AG04450 (cell line): ENCODE measurements at places on chromosomes 6 and 20.

GRCh38 chr6:126030045-126030444 lies 43.7 kb downstream of the TRMT11 start:
- DNase-seq, result peak; percentile 8

- no peak for DNase-seq
Measured at GRCh38 chr20:32562495-32562911, 22.6 kb downstream of the NOL4L start.

DNA sequence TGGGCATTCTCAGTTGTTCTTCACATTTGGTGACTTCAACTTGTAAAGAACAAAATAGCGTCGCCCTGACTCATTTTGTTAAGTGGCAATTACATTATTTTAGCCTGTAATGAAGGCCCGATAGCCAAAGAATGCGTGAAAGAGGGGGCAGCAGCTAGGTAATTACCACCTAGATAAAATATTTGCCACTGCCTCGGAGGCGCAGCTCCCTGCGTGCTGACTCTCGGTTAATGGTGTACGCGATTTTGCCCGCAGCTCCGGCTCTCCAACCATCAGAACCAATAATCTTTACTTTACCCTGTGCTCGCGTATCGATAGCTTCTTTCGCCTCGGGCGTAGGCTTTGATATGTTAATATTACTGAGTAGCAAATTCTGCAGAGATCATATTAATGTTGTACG lies 8.7 kb downstream of the TFAP2D start:
- DNase-seq, result no peak

GRCh38 chr6:64238071-64238470 lies 602.5 kb downstream of the PHF3 start:
- DNase-seq, result no peak

DNA sequence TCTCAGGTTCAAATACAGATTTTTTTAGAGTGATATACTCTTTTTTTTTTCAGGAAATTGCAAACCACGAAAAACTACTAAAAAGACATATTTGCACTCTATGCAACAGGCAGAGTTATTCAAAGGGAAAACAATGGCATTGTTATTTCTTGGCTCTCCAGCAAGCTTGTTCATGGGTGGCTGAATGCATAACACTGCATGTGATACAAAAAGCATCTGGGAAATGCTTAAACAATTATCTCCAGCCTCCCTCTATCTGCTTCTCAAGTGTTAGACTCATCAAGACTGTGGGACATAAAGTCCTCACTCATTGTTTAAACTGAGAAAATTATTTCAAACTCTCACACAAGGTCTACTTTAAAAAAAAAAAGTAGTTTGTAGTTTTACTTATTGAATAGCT lies 7.3 kb upstream of the COL12A1 start:
- no peak for DNase-seq

GRCh38 chr20:6925744-6926278 lies 158.3 kb downstream of the BMP2 start:
- no peak for DNase-seq

DNA sequence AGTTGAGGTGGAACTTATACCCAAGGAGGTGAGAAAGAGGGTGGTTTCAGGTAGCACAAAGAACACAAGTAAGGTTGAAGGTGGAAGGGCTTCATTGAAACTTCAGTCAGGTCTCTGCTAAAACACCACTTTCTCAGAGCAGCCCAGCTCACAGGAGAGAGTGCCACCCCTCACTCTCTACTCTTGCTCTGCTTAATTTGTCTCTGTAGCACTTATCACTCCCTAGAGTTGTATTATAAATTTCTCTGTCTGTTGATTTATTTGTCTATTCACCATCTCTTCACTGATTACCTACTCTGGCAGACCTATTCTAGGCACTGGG lies 353.8 kb upstream of the CNR1 start:
- DNase-seq, result no peak

GRCh38 chr6:90835596-90836212 lies 248.8 kb upstream of the MAP3K7 start:
- no peak for DNase-seq

DNA sequence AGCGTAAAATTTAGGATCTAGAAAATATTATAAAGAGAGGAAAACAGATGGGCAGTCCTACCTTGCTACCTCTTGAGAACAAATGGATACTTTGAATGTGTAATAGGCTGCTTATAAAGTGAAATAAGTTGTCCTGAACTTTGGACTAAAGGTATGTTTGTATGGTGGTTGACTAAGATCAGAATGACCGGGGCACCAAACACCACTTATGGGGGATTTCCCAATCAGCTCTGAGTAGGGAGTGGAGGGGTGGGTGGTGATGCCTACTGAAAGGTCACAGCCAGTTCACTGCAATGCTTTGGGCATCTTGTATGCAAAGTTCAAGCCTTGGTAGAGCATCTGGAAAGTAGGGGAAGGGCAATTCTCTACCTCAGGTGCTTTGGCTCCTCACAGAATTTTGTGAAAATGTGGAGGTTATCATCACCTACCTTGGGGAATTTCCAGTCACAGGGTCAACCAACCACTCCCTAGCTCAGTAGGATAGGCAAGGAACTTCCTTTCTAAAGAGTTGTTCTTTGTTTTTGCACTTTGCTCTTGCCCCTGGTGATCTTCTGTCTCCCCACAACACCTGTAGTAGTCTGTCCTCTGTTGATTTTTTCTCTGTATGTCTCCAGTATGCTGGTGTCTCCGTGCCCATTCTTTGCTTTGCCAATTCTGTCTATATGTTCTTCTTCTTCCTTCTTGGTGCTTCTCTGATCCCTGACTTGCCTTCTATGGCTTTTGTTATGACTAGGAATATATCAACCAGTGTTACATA lies at the start of gene TRIM31:
TSS of gene TRIM31 (minus strand) at position 88 of the 757 bp plus-strand sequence. CDS start 285 bp downstream, outside the sequence.
- no peak for DNase-seq

DNA sequence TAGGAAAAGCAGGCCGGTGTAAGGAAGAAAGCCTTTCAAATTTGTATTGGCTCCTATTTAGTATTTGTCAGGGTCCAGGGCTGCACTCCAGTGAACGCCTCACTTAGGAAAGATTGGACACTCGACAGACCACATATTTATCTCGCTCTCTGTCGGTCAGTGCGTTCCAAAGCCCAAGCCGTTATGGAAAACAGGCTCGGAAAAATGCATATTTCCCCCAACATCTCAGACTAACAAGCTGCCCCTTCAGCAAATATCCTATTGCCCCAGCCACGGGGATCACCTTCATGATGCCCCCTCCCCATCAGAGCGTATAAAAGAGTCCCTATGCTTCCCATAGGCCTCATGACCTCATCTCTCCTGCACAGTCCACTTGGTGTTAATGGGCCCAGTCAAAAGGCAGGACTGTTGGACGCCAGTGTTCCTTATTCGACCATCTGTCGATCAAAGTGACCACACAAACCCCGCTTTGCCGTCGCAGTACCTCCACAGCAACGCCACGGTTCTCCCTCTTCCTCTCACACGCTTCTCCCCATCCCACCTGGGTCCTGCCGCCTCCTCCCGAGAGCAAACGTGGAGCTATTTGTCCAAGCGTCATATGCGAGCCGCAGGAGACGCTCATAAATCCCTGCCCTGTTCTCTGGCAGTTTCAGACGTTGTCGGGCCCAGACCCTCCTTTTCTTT lies 63.3 kb downstream of the NPEPL1 start:
- DNase-seq, result no peak

DNA sequence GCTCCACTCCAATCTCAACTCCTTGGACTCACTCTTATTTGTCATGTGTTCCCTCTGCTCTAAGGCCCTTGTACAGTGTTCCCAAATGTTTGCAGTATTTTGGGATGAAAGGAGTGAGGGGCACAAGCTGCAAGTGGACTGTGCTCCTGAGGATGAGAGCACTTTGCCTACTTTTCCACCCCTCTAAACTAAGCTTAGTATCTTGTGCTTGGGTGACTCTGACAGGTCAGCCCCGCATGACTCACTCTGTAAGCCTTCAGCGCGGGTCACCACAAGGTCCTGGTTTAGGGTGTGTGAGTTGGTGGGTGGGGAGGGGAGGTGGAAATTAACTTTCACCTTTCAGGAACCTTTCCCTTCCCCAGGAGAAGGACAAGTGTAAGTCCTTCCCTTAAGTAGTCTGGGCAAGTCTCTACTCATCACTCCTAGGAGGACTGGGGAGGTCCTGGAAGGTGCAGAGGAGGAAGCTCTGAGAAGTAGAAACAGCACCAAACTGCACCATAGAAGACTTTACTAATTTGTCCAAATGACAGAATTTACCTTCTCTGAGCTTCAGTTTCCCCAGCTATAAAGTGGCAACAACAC lies 68.8 kb upstream of the EPB41L1 start:
- no peak for DNase-seq

GRCh38 chr6:90656325-90656724 lies 69.5 kb upstream of the MAP3K7 start:
- no peak for DNase-seq

GRCh38 chr6:129994410-129994809 lies 24.0 kb upstream of the L3MBTL3 start:
- no peak for DNase-seq

- no peak for DNase-seq
Measured at GRCh38 chr6:96562886-96563285, at the start of gene FHL5. Gene FHL5 (plus strand): TSS chr6:96563128. CDS start chr6:96603614, 40,486 bp downstream.

- DNase-seq, result no peak
Measured at GRCh38 chr20:46546936-46547335, 3.5 kb downstream of the OCSTAMP start.

- DNase-seq, result no peak
Measured at GRCh38 chr6:54010340-54011276, 100.6 kb upstream of the MLIP start.

- DNase-seq, result no peak
Measured at GRCh38 chr6:131362070-131362469, 211.0 kb upstream of the ARG1 start.

- DNase-seq, result no peak
Measured at GRCh38 chr20:6780433-6781190, 13.1 kb downstream of the BMP2 start.

- no peak for DNase-seq
Measured at GRCh38 chr6:24093381-24093780, 32.6 kb upstream of the NRSN1 start.

DNA sequence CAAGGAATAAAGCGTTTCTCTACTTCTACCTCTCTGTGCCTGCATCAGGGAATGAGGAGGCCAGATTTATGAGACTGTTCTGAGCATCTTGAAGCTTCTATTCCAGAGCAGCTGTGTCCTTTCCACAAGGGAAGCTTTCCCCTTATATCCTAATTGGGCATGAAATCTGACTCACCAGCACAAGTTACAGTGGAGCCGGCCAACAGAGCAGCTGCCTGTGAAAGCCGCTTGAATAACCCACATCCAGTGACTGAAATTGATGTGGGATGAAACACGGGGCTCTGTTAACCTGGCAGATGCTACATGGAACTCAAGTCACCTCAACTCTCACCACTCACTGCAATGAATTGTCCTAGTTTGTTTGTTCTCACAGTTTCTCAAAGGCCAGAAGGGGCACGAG lies 400.3 kb downstream of the TFAP2A start:
- peak; percentile 8 for DNase-seq

GRCh38 chr20:36344517-36345132 lies 38.5 kb downstream of the DLGAP4 start:
- DNase-seq, result peak; percentile 6

DNA sequence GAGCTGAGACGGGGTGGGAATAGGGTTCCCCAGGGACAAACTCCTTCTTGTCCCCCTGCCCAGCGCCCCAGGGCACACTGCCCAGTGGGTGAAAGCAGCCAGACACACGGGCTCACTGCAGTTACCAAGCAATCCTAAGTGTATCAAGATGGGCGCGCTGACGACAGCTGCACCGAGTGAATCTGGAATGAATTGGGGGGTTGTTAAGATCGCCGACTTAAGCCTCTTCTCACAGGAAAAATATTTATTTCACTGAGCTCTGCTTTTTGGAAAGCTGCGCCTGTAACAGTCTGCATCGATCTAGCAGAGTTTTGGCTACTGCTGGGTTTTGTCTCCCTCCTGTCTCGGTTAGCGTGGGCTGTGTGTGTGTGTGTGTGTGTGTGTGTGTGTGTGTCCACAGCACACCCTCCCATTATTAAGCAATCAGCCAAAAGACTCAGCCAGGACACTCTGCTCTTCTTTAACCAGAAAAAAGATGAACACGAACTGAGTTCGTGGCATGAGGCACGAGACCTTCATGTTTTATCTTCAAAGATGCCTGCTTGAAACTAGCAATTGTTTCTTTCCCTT lies 35.9 kb downstream of the RIPOR3 start:
- peak; percentile 93 for DNase-seq

DNA sequence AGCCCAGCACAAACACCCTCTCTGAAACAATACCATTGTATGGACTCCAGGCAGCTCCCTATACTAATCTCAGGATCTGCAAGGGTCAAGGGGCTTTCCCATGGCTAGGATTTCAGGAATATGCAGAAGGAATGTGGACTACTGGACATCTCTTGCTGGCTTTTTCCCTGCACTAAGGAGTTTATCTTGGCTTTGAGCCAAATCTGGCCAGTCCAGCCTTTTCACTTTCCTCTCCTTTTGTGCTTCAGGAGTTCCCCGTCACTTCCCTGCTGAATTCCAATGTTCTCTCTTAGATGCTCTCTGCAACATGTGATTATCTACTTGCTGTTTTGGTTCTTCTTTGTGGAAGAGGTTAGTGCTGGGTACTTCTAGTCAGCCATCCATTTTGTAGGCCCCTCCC lies 568.2 kb downstream of the HDGFL1 start:
- DNase-seq, result no peak

DNA sequence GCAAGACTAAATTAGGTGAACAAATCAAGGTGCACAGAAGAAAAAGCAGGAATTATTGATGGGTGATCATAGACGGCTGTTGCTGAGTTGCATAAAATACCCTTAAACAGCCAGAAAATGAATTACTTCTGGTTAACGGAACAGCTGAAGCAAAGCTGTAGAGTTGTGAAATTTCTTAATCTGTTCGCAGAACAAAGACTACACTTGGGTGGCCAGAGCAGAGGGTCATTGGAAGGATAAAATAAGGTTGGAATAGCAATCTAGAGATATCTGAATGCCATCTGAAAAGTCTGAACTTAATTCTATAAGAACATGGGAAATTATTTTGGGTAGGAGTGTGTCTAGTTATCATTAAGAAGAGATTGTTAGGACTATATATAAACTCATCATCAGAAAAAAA lies 339.1 kb upstream of the RSPO3 start:
- DNase-seq, result no peak

DNA sequence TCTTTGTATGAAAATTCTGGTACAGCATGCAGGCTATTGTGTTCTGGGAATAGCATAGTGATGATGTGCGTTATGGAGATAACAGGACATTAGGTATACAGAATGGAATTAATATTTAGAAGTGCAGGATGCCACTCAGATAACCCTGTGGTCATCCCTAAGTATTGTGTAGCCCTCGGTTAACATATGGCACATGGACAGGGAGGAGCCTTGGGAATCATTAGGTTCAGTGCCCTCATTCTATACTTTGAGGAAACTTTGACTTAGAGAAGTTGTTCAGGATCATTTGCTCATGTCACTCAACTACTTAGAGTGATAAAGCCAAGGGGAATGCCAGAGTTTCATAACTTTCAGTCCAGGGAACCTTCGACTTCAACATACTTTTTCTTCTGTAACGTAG lies 185.9 kb downstream of the UST start:
- DNase-seq, result no peak
